Lung microvascular endothelial cell (primary cell): ENCODE measurements at places on chromosomes 7 and 10. TPM values are rescaled to one million over a fixed set of nuclear protein-coding genes. Genes with fewer than 3 reads are reported as not detected.
A peak's percentile ranks its signal among the peaks of the same experiment; 100 is the strongest.

Gene CTAGE15
- total RNA-seq, result not detected in 2 replicates

Gene GBX1
- not detected in 2 replicates for total RNA-seq

Gene TRIM8
- total RNA-seq, result 42.7 and 67.5 TPM in 2 replicates

Gene CPN1
- total RNA-seq, result not detected in 2 replicates

Gene FAM13C
- 0.20 and 1.1 TPM in 2 replicates for total RNA-seq

Gene RTKN2
- total RNA-seq, result under 0.01 TPM in 2 replicates

Gene NKX1-2
- total RNA-seq, result not detected in 2 replicates

GRCh38 chr10:73839276-73839966 is 28.0 kb upstream of the NDST2 start:
- no peak for DNase-seq

- DNase-seq, result no peak
Observed at GRCh38 chr7:50976064-50976463, 193.4 kb upstream of the GRB10 start.

GRCh38 chr10:75497997-75498883 is 66.8 kb downstream of the LRMDA start:
- no peak for DNase-seq

GRCh38 chr7:47636081-47636432 is 54.1 kb upstream of the TNS3 start:
- peak; percentile 30 for DNase-seq

- DNase-seq, result no peak
Observed at GRCh38 chr10:49615213-49615612, 1.4 kb downstream of the CHAT start.

- no peak for DNase-seq
Observed at GRCh38 chr7:106901828-106902441, 36.9 kb downstream of the PIK3CG start.

DNA sequence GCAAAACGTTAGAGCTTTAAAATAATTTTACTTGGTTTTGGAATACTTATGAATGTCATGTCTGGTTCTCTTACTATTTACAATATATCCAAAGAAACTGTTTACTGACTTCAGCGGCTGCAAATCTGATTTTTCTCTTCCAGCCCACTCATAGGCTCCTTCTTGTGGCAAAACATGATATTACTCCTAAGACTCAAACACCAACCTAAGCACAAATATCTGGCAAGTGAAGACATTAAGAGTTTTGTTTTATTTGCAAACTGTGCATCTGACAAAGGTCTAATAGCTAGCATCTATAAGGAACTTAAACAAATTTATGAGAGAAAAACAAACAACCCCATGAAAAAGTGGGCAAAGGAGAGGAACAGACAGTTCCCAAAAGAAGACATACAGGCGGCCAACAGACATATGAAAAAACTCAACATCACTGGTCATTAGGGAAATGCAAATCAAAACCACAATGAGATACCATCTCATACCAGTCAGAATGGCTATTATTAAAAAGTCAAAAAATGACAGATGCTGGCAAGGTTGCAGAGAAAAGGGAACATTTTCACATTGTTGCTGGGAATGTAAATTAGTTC is 20.3 kb upstream of the GJC3 start:
- peak; percentile 54 for DNase-seq

GRCh38 chr7:100099452-100099851 is 1.7 kb downstream of the MCM7 start:
- peak; percentile 46 for DNase-seq

DNA sequence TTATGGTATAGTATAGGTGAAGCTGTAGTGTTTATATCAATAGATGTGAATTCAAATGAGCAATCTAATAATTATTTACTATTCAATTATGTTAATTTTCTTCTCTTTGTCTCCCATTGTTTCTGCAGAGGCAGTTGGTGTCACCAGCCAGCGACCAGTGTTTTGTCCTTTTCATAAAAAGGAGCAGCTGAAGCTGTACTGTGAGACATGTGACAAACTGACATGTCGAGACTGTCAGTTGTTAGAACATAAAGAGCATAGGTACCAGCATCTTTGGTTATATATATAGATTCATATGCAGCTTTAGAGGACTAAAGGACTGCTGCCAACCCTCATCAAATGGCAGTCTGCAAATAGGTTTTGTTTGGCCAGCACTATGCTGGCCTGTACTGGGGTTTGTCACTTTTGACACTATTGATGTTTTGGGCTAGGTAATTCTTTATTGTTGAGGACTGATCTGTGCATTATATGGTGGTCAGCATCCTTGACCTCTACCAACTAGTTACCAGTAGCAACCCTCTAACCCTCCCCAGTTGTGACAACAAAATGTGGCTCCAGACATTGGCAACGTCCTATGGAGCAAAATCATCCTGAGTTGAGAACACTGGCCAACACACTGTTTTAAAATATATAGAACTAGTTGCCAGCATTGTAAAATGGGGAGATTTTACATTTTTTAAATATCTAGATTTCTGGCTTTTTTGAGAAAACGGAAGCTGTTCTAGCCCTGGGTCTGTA is 59.2 kb downstream of the TRIM24 start:
- DNase-seq, result no peak

DNA sequence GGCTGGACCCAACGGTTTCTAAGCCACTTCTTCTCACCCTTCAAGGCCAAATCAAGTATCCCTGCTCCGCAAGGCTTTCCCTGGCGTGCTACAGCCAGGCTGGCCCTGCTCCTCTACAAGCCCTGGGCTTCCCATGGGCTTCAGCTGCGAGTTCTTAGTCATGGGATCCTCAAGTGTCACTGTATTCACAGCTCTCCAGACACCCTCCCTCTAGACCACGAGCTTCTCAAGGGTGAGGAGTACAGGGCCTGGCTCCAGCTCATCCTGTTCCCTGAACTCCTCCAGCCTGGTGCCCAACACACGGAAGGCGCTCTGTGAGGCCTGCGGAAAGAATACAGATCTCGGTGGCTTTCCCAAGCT is 38.8 kb downstream of the FAM53B start:
- DNase-seq, result no peak

GRCh38 chr10:25661632-25662031 is 272.4 kb upstream of the MYO3A start:
- no peak for DNase-seq

- no peak for DNase-seq
Observed at GRCh38 chr10:35924759-35925158, 282.7 kb upstream of the FZD8 start.

- DNase-seq, result no peak
Observed at GRCh38 chr10:23063045-23063972, 32.1 kb upstream of the MSRB2 start.
